ENCODE measurements at places on chromosomes 6 and 20.

- no peak for DNase-seq
These were observed 14.8 kb downstream of the PEDS1 start for GRCh38 chr20:50138479-50139393.

GRCh38 chr20:35171753-35172433 lies at the start of gene PROCR:
PROCR (plus strand) TSS chr20:35172072; CDS start chr20:35172155, 83 bp downstream.
- peak; percentile 73 for DNase-seq

- DNase-seq, result peak; percentile 74
These were observed 315.4 kb upstream of the CDYL start for GRCh38 chr6:4460586-4461475.

GRCh38 chr6:88952065-88952704 lies 11.2 kb downstream of the RNGTT start:
- DNase-seq, result no peak

GRCh38 chr20:32784369-32785080 lies 22.3 kb downstream of the DNMT3B start:
- no peak for DNase-seq

GRCh38 chr20:4776079-4776630 lies 54.4 kb downstream of the PRND start:
- DNase-seq, result no peak

- DNase-seq, result peak; percentile 63
These were observed 14.7 kb upstream of the PXDC1 start for GRCh38 chr6:3766214-3766613.

GRCh38 chr6:7424967-7425807 lies 35.6 kb downstream of the RIOK1 start:
- DNase-seq, result no peak

DNA sequence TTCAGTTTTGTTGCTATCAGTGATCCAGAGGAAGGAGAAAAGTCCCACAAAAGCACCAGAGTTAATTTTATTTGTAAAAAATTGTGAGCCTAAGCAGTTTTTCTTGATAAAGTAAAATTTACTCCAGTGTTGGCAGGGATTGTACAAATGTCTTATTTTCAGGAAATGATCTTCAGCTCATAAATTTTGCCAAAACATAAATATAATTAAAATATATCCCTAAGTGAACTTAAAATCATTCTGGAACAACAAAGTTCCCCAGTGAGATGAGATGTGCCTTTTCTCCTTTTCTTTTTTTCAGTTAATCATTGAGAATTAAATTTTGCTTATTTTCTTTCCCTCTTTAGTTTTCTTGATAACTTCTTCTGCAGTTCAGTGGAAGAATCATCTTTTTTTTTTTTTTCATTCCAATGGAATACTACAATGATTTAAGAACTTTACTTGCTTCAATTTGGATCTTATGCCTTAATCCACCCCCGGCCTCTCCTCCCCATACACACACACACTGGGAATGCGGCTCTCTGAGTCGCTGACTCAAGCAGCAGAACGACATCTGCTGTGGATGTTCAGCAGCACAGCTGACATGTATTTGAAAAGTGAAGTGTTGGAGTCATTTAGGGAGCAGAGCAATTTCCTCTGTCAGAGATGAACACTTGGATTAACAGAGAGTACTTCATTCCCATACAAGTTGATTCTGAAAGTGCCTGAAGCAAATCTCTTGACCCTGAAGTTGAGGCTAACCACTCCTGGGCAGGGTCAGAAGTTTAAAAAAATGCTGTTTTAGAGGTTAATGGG lies 27.7 kb upstream of the LAMA4 start:
- DNase-seq, result peak; percentile 79

DNA sequence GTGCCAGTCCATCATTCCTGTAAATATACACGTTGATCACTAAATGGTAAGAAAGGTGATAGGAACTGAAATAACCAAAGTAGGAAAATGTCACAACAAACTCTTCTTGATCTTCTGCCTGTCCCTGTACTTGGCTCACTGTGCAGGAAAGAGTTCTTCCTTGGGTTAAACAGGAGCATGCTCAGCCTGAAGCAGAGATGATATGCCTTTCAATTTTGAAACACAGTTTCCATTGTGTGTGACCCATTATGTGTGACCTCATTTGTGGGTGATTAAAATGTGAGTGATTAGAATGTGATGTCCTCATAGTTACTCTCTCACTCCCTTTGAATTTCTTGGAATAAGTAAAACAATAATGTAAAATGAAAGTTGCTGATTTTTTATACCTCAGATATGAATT lies 427.2 kb upstream of the AGPAT4 start:
- no peak for DNase-seq

DNA sequence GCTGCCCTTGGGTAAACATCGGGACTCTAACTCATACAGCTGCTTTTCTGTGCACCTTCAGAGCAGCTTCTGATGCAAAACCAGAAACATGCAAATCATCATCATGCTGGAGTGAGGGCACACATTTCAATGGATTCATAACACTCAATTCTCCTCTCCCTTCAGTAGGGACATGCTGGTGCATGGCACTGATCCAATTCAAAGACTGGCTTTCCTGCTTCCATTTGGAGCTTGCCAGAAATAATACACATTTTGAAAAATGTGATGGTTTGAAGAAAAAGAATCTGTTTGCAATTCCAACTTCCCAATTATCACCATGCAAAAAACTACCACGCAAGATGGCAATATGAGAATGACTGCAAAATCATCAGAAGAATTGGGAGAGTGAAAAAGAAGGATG lies 65.2 kb upstream of the PDE10A start:
- DNase-seq, result no peak

GRCh38 chr20:57941604-57942381 lies 232.0 kb upstream of the PMEPA1 start:
- DNase-seq, result no peak

DNA sequence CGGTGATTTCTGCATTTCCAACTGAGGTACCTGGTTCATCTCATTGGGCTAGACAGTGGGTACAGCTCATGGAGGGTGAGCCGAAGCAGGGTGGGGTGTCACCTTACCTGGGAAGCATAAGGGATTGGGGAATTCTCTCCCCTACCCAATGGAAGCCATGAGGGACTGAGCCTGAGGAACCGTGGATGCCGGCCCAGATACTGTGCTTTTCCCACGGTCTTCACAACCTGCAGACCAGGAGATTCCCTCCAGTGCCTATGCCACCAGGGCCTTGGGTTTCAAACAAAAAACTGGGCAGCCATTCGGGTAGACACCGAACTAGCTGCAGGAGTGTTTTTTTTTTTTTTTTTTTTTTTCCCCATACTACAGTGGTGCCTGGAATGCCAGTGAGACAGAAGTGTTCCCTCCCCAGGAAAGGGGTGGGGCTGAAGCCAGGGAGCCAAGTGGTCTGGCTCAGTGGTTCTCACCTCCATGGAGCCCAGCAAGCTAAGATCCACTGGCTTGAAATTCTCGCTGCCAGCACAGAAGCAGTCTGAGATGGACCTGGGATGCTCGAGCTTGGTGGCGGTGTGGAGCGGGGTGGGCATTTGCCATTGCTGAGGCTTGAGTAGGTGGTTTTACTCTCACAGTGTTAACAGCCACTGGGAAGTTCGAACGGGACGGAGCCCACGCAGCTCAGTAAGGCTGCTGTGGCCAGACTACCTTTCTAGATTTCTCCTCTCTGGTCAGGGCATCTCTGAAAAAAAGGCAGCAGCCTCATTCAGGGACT lies 416.2 kb downstream of the KHDRBS2 start:
- DNase-seq, result no peak

DNA sequence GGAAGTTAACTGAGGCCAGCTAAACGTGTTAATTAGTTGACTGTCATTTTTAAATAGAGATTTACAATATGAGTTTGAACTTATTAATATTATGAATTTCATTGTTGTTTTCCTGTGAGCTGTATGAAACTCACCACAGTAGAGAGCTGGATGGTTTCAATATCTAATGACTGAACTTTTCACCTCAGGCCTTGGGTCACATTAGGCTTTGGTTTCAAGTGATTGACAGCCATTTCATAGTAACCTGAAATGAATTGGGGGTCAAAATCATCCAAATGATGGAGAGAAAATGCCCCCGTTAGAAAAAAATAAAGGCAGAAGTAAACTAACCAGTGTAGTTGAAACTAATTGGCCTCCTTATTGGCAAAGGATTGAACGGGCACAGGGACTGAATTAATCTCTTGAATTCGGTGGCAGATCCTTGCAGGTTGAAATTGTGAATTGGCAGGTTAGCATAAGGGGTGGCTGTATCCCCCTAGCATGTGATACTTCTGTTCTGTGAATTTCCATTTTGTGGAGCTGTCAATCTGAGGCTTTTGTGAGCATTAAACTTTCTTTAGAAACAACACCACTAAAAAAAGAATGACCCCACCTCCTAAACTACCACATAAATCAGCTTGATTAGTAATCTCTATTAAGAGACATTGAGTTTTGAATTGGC lies 155.1 kb upstream of the MMS22L start:
- DNase-seq, result no peak

DNA sequence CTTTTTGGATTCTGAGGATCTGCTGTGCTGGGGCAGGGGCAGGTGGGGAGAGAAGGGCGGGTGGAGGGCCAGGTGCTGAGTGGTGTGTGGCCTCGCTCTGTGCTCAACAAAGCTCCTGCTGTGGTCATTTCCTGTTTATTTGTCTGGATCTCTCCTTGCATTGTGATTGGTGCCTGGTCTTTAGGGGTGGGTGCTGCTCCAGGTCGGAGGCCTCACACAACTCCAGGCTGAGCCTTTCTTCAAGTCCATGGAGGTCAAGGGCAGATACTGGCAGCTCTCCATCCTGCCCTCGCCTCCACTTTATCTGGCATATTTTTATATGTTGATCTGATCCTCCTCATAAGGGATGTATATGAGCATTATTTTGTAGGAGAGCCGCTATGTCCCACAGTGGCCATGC lies 36.2 kb downstream of the HLA-F start:
- DNase-seq, result no peak

DNA sequence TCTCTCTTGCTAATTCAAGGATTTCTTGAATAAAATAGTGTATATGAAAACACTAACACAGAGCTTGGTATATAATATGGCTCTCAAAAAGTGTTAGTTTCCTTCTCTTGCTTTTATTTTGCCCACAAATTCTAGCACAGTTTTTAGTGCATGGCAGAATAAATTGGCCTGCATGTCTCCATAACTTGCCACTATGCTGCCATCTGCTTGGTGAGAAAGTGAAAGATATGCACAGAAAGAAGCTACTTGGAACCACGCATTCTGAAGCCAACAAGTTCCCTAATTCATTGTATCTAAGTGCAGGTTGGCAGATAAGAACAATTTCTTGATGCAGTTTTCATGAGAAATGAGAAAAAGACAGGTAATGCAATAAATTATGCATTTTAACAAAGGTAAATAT lies 101.2 kb downstream of the EPHA7 start:
- DNase-seq, result no peak

- DNase-seq, result peak; percentile 26
These were observed 11.7 kb downstream of the ZBTB46 start for GRCh38 chr20:63819224-63819921.

DNA sequence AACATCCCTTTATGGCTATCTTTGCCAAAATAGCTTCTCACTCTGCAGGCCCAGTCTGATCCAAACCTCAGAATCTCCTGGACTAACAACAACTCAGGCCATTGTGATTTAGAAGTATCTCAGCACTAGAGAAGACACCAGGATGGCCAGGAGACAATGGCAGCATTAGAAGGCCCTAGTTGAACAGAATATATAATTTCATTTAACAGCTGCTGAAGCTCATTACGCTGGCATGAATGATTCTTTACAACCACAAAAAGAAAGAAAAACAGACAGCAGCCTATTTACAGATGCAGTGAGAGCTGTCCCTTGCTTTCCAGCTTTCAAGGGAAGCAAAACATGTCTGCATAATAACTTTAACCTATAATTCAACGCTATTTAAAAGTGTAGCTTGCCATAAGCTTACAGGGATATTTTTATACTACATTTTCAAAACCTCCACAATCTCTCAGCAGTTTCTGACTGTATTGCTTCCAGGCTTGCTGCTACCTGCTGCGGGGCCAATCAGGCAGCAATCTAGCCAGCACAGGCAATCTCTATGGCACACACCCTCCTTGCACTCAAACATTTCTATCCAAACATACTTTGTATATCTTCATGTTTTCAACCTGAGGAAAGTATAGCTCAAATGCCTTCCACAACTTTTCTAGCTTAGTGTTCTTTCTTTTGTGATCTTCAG lies 107.3 kb downstream of the OGFRL1 start:
- DNase-seq, result no peak

GRCh38 chr6:30841644-30842504 lies 42.4 kb upstream of the DDR1 start:
- DNase-seq, result no peak

DNA sequence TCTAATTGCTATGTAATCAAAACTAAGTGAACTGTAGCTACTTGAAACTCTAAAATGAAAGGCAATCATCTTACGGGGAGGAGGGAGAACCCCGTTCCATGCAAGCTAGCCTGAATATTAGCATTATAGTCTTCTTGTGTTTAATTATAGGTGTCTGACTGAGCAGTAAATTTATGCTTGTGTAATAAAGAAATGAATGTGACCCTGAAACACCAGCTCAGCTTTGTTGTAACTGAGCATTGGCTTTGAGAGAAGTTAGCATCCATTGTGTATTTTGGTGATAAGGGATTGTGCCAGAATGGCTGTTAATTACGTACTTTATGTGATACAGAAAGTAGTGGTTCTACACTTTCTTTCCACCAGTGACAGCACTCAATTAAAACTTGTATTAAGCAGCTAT lies 86.9 kb downstream of the QKI start:
- DNase-seq, result no peak

DNA sequence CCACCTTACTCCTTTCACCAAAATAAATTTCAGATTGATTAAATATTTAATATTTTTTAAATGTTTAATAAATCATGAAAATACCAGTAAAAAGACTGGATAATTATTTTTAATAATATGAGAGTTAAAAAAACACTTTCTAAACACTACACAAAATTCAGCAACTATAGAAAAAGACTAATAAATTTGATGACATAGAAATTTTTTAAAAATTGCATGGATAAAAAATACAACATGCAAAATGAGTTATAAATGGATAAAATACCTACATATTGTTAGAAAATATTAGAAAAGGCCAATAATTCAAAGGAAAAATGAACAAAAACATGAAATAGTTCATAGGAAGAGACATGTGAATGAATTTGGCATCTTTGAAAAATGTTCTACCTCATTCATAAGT lies 101.0 kb upstream of the EDN1 start:
- no peak for DNase-seq

GRCh38 chr6:101393829-101394251 lies 332 bp downstream of the GRIK2 start:
- no peak for DNase-seq

DNA sequence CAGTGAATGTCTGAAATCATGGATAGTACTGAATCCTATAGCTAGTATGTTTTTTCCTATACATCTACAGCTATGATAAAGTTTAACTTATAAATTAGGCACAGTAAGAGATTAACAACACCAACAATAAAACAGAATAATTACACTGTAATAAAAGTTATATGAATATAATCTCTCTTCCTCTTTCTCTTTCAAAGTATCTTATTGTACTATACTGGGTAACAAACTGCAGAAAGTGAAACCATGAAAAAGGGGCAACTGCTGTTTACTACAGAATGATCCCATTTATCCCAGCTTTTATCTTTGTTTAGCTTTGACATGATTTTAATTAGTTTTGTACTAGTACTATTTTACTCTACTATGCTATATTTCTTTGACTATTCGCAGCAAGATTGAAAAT lies 25.8 kb downstream of the ESF1 start:
- no peak for DNase-seq

Measured in fibroblast of the conjunctiva (primary cell).